ENCODE measurements at places on chromosomes 2 and 18.

- H3K27ac ChIP-seq: no peak overlapping the region
- H3K27me3 ChIP-seq: no peaks in the 10 kb centered on the region
- no peaks in the 10 kb centered on the region for H3K36me3 ChIP-seq
- H3K4me1 ChIP-seq: no peaks in the 10 kb centered on the region
Measured at GRCh38 chr2:215137329-215137686, 1.1 kb downstream of the ABCA12 start.

DNA sequence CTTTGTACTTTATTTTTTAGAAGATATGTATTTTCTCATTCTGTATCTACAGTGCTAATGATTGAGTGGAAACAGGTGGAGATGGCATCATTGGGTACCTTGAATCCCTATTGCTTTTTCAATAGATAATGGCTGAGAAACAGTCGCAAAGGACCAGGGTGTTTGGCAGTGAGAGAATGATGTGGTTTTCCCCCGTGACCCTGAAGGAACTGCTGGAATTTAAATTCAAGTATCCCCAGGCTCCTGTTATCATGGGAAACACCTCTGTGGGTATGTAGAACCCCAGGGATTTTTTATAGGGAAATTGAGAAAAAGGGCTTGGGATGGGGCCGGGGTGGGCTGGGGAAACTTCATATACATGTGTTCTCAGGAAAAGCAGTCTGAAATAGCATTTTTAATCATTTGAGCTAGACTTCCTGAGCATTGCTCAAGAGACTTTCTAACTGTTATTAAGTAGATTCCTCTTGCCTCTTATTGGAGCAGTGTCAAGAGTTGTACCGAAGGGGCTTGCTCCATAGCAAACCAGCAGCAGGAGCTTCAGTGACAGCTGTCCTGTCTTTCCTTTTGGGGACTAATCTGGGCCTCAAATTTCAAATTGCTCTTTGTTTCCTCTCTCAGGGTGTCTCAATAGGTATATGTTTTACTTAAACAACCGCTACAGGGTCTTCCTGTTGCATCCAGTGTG is 18.9 kb downstream of the AOX1 start:
- H3K27me3 ChIP-seq: peaks cover 4% of the 10 kb centered on the region
- H3K4me1 ChIP-seq: no peaks in the 10 kb centered on the region
- no peak overlapping the region for H3K27ac ChIP-seq
- no peaks in the 10 kb centered on the region for H3K36me3 ChIP-seq

DNA sequence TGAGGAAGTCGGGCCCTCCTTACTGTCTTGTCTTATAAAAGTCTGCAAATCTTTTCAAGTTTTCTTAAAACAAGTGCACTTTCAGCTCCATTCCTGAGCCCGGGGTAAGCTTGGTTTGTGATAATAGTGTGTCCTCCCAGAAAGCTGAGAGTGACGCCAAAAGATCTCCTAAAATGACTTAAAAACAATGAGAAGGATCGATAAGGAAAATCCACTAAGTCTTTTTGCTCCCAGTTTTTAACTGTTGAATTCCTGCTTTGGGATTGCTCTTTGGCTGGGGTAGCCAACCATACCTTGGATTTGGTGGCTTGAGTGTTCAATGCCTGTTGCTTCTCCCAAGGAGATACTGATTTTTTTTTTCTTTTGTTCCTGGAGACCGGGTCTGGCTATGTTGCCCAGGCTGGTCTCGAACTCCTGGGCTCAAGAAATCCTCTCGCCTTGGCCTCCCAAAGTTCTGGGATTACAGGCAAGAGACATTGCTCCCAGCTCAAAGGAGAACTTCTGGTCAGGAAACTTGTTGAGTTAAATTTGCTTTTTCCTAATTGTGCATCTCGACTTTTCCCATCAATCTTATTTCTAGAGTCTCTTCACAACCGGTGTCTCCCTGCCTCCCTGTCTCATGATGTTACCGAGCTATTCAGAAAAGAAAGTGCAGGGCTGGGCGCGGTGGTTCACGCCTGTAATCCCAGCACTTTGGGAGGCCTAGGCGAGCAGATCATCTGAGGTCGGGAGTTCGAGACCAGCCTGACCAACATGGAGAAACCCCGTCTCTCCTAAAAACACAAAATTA is 3.0 kb downstream of the TGIF1 start:
- DNase-seq: no peak
- H3K4me3 ChIP-seq: peak overlapping the region; percentile 86
- peaks cover 18% of the 10 kb centered on the region for H3K36me3 ChIP-seq
- H3K27me3 ChIP-seq: no peaks in the 10 kb centered on the region
- H3K4me1 ChIP-seq: peaks cover 19% of the 10 kb centered on the region
- peak overlapping the region; percentile 96 for H3K27ac ChIP-seq

GRCh38 chr18:61815885-61816470 is 76.8 kb downstream of the RNF152 start:
- H3K36me3 ChIP-seq: no peaks in the 10 kb centered on the region
- DNase-seq: no peak
- H3K27me3 ChIP-seq: no peaks in the 10 kb centered on the region
- H3K4me1 ChIP-seq: no peaks in the 10 kb centered on the region

GRCh38 chr2:222877556-222878300 is 16.9 kb downstream of the ACSL3 start:
- no peak for DNase-seq
- no peak overlapping the region for H3K4me3 ChIP-seq
- no peak overlapping the region for H3K27ac ChIP-seq
- H3K27me3 ChIP-seq: no peaks in the 10 kb centered on the region
- H3K36me3 ChIP-seq: no peaks in the 10 kb centered on the region

- peaks cover 28% of the 10 kb centered on the region for H3K36me3 ChIP-seq
- H3K4me1 ChIP-seq: no peaks in the 10 kb centered on the region
- H3K27ac ChIP-seq: no peak overlapping the region
- no peak overlapping the region for H3K4me3 ChIP-seq
- H3K27me3 ChIP-seq: no peaks in the 10 kb centered on the region
- no peak for DNase-seq
Measured at GRCh38 chr2:101873543-101873942, 118.2 kb upstream of the IL1R2 start.
